SHP77 treated with DMSO at 0.1 percent for 48 hours (cell line): ENCODE measurements at places on chromosomes 2 and 18.

DNA sequence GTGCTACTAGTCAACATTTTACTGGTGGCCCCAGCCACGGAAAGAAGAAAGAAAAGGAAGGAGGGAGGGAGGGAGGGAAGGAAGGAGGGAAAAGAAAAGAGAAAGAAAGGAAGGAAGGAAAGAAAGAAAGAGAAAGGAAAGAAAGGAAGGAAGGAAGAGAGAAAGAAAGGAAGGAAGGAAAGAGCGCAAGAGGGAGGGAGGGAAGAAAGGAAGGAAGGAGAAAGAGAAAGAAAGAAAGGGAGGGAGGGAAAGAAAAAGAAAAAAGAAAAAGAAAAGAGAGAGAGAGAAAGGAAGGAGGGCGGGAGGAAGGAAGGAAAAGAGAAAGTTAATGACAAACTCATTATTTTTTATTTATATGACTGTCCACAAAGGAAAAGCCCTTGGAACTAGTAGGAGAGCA lies 34.9 kb upstream of the SLC35G4 start:
- DNase-seq, result no peak

GRCh38 chr18:45050712-45051601 lies 370.3 kb downstream of the SETBP1 start:
- DNase-seq, result no peak

DNA sequence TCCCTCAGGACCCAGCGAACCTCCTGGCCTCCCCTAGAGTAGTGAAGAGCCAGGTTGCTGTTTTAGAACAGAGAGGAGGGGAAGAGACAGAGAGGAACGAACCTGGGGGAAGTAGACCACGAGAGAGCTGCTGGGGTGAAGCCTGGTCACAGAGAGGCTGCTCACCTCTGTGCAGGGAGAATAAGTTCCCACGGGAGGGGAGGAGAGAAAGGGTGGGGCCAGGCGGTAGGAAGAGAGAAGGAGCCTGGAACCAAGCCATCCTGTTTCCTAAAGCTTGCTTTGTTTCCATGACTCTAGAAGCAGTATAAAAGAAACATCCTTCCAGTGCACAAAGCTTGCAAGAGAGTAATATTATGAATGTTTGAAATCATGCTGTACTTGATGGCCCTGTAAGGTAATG lies 147.9 kb downstream of the MYT1L start:
- DNase-seq, result no peak

DNA sequence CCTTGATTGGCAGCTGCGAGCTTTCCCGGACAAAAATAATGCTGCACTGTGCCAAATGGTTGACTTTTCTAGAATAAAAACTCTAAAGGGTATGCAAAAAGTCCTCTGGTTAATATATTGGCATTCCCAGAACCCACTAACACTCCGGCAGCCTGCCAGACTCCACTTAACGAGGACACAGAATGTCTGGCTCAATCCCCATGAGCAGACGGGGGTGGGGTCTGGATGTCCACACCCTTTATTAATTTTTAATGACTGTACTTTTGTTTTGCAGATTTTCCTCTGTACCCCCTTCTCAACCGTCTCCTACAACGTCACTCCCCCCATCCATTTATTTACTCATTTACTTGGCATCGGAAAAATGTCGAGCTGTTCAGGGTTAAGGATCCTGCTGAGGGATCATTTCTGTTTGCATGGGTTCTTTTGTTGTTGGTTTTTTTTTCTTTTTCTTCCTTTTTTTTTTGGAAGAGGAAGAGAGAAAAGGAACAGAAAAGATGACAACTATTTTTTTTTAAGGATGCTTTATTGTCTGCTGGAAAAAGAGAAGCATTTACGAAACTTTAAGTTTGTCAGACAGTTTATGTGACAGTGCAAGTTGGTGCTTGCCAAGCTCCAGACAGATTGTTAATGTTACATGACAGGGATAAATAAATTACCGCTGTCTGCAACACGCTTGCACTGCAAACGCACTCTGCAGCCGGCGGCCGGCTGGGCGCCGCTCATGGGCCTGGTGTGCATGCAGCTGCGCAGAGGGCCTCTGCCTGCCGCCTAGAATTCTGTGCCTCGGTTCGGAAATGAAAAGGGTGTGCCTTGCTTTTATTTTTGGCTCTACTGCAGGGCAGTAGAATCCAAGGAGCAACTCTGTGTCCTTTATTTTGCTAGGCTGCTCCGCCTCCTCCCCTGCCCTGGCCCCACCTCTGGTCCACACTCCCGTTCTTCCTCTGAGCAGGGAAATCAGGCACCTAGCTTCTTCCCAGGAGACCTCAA lies 3.6 kb downstream of the LDLRAD4 start:
- peak; percentile 79 for DNase-seq

- no peak for DNase-seq
These were observed 270.3 kb upstream of the SALL3 start for GRCh38 chr18:78709261-78709809.

DNA sequence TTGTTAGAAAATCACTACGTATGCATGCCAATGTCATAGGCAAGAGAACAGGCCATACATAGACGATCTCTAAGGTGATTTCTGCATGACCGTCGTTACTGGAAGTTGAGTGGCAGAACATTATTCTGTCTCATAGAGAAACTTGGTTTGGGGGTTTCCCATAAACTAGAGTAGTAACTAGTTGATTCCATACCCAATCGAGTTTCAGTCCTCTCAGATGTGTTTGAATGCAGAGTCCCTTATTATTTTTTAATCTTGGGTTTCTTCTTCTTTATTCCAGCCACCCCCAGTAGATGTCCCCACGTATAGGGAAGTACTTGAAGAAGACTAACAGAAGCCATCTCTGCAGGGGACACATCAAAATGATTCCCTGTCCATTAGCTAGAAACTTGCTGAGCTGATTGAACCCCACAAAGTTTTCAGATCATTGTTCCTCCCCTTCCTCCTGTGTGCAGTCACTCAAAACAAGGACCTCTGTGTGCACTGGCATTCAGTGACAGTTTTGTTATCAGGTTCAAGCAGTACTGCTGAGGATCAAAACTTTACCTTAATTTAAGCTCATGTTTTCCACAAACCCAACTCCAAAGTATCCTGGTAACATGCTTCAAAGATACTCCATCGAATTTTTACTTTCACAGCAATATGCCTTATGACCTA lies 68.4 kb upstream of the CDCA7 start:
- DNase-seq, result no peak

DNA sequence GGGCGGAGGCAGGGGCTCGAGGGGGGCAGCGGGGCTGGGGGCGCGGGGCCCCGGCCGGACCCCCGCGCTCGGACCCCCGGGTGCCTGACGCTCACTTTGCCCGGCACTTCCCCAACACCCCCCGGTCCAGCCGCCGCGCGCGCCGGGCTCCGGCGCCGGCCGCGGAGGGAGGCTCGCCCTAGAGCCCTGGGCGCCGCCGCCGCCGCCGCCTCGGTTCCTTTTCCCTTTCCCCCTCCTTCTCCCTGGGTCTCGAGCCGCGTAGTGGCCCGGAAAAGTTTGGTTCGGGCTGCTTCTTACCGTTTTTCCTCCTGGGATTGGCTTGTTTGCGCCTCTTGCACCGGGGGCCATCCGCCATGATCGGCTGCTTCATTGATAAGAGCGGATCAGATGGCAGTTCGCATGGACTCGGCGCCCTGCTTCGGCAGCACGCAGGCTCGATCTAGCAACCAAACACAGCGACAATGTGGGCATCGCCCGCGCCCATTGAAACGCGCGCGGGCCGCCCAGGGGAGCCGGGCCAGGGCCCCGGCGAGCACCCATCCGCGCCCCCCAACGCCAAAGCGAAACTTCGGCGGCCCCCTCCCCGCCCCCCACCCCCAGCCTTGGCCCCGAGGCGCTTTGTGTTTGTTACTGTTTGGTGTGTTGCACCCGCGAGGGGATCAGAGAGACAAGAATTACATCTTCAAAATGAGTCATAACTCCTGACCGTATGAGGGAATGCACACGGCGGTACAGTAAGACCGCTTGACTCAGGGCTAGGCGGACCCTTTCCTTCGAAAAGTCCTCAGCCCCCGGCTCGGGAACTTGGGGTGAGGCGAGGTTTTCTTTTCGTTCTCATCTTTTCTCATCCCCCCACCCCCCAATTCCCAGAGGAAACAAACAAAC lies 2.7 kb downstream of the ZEB2 start:
- no peak for DNase-seq

GRCh38 chr18:63909870-63910269 lies 2.1 kb downstream of the SERPINB10 start:
- no peak for DNase-seq

GRCh38 chr2:42932271-42933151 lies 140.1 kb upstream of the HAAO start:
- DNase-seq, result no peak

DNA sequence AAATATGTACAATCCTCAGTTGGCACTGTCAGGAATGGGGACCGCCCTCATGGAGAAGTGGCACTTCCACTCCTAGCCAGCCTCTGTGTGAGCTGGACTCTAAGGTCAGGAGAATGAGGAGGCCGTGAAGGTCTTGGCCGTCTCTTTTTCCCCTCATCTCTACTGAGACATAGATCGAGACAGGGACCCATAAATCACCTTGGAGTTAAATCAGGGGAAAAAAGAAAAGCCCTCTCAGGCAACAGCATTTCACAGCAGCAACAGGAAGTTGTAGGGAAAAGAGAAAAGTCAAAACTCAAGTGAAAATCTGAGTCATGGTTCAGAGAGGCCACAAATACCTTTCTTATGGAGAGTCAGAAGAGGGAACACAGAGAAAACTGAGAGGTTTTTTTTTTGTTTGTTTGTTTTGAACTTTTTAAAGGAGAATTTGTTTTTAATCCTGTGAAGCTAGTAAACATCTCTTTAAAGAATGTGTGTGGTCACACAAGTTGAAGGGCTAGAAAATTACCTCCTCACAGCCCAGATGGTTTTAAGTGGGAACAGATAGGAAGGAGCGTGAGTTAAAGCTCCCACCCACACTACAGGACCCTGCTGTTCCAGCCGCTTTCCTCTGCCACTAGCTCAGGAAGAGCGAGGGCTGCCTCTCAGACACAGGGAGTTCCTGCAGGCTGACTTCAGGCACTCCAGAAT lies 30.6 kb upstream of the CYP1B1 start:
- no peak for DNase-seq

- no peak for DNase-seq
These were observed 156.1 kb downstream of the ANTXR1 start for GRCh38 chr2:69168950-69169654.

DNA sequence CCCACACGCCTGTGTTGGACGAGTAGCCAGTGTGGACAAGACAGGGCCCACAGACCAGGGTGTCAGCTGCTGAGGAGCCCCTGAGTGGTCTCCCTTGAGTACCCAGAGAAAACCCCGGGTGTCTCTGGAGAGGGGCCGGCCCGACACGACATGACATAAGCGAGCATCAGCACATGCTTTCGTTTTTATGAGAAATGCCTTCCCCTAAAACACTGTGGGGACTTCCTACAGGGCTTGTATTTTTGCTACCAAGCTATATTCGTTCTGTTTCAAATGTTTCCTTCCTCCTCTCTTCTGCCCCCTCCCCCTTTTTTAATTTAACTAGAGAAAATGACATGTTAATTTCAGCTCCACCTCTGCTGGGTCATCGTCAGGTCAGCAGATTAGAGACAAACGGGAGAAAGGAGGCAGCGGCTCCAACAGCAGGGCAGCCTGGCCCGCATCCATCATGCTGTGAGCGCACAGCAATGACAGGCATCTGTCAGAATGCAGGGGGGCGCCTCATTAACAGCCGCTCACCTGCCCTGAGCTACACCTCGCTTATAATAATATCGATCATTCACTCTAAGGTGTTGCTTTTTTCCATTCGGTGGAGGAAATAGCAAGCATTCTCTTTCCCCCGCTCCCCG lies 286.2 kb downstream of the ZNF516 start:
- DNase-seq, result no peak

GRCh38 chr18:61939046-61939674 lies 46.4 kb upstream of the RNF152 start:
- no peak for DNase-seq

DNA sequence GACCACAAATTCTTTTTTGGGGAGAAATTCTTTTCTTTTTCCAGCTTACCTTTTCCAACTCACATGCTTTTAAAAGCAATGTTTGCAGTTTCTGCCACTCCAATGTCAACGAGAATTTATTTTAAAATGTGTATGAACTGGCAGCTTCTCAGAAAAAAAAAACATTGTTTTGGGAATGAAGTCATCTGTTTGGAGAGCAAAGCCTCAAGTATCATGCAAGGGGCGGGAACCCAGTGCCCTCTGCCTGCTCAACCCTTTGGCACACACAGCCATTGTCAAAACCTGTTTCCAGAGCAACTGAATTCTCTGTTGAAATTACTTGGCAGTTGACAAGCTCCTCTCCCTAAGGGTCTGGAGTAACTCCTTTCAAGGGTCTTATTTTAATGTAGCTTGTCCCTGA lies 128.5 kb downstream of the QPCT start:
- DNase-seq, result peak; percentile 53

- no peak for DNase-seq
These were observed 13.0 kb downstream of the L3MBTL4 start for GRCh38 chr18:6401687-6402086.

- DNase-seq, result no peak
These were observed 147.7 kb downstream of the WDPCP start for GRCh38 chr2:63440612-63441011.

DNA sequence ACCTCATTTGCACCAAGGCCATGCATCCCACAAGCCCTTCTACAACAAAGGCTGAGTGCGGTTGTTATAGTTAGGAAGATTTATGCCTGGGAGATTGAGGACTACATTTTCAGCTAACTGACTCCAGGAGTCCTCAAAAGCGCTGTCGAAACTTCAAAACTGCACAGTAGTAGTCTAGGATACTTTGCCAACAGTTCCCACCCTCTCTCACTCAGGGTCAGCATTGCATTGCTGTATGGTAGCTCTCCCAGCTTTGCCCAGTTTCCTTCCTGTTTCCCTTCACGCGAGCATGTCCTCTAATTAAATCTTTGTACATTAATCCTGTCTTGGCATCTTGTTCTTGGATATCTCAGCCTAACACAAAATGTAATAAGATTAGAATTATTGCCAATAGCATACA lies 420.6 kb upstream of the UBE2E3 start:
- DNase-seq, result no peak

- DNase-seq, result no peak
These were observed 50.9 kb downstream of the COL3A1 start for GRCh38 chr2:189024901-189025618.

GRCh38 chr18:55096263-55096951 lies 137.1 kb upstream of the CCDC68 start:
- DNase-seq, result peak; percentile 23

- DNase-seq, result no peak
These were observed 149.3 kb downstream of the CSRNP3 start for GRCh38 chr2:165618806-165619205.

- DNase-seq, result no peak
These were observed 315.6 kb downstream of the INSIG2 start for GRCh38 chr2:118403658-118404451.

- no peak for DNase-seq
These were observed 72.5 kb downstream of the RTTN start for GRCh38 chr18:70132999-70133398.

DNA sequence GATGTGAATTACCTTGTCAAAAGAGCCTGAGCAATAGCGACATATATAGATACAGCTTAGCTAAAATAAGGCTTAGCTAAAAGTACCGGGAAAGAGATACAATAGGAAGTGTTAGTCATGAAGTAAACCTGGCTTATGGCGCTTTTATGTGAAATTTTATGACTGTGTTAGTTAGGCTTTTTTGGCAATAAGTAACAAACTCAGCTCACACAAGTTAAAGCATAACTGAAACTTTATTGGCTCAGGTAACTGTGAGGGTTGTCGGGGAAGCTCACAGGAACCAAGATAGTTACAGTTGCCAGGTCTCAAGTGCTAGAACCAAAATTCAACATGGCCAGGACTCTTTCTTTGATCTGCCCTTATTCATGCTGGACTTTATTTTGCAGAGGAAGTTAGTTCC lies 925.0 kb upstream of the GYPC start:
- no peak for DNase-seq

GRCh38 chr2:81389203-81389602 lies 1084.7 kb upstream of the LRRTM1 start:
- no peak for DNase-seq
